Sigmoid colon (tissue), 7 donors: ENCODE measurements at places on chromosomes 1 and 21. TPM values are rescaled to one million over a fixed set of nuclear protein-coding genes. Genes with fewer than 3 reads are reported as not detected.

ZDHHC18 gene
- total RNA-seq: 13.6 TPM

SPRR4 gene
- total RNA-seq: not detected

DRAXIN gene
- 0.36 TPM for total RNA-seq

C1orf53 gene
- 1.2 TPM for total RNA-seq

GRCh38 chr1:201734786-201735185 is 94.2 kb upstream of the IPO9 start:
- H3K27me3 ChIP-seq: no peaks in the 10 kb centered on the region
- no peak overlapping the region for H3K4me3 ChIP-seq
- H3K4me1 ChIP-seq: peaks cover 74% of the 10 kb centered on the region
- no peaks in the 10 kb centered on the region for H3K36me3 ChIP-seq
- DNase-seq: no peak

GRCh38 chr1:168963601-168964000 is 142.9 kb upstream of the ATP1B1 start:
- no peaks in the 10 kb centered on the region for H3K4me1 ChIP-seq
- no peaks in the 10 kb centered on the region for H3K36me3 ChIP-seq
- no peak for DNase-seq
- no peaks in the 10 kb centered on the region for H3K27me3 ChIP-seq
- H3K4me3 ChIP-seq: no peak overlapping the region

DNA sequence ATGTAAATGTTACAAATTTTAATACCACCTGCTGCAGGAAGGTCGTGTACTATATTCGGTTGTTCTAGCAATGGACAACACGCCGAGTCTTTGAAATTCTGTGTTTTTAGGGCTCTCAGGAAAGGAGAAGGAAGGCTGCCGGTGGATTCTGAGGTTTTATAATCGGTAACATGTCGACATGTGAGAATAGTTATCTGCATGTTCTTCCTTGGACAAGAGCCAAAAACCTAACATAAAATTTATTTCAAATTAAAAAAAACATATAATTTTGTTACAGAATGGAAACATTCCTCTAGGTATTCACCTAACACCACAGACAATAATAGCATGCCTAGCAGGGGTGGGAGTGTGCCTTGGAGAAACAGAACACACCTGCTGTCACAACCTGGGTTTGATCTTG is 4.8 kb downstream of the PSMG1 start:
- H3K36me3 ChIP-seq: no peaks in the 10 kb centered on the region
- no peaks in the 10 kb centered on the region for H3K27me3 ChIP-seq
- H3K4me1 ChIP-seq: peaks cover 7% of the 10 kb centered on the region
- no peak for DNase-seq
- H3K4me3 ChIP-seq: no peak overlapping the region

DNA sequence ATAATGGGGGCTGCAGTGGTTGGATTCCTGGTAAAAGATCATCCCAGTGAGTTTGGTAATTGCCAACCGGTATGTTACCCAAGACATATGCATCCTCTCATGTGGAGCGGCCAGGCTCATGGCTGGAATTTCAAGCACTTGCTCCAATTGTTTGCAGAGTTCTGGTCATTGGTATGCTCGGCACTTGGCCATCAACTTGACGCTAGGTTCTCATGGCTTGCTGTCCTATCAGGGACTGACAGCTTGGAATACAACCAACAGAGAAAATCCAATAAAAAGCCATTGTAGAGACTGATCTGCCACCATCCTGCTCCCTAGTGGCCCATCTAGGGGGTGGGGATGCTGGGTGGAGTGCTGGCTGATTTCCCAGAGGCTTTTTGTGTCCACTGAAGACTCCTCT is 120.9 kb downstream of the EDEM3 start:
- DNase-seq: no peak
- H3K27me3 ChIP-seq: no peaks in the 10 kb centered on the region
- H3K36me3 ChIP-seq: no peaks in the 10 kb centered on the region

GRCh38 chr1:84259989-84260388 is 41.5 kb upstream of the SAMD13 start:
- H3K4me1 ChIP-seq: no peaks in the 10 kb centered on the region
- no peak overlapping the region for H3K4me3 ChIP-seq
- no peak for DNase-seq
- H3K27ac ChIP-seq: no peak overlapping the region
- no peaks in the 10 kb centered on the region for H3K27me3 ChIP-seq

GRCh38 chr1:181661569-181661968 is 178.3 kb downstream of the CACNA1E start:
- H3K4me1 ChIP-seq: no peaks in the 10 kb centered on the region
- H3K36me3 ChIP-seq: no peaks in the 10 kb centered on the region
- H3K4me3 ChIP-seq: no peak overlapping the region
- no peak overlapping the region for H3K27ac ChIP-seq

DNA sequence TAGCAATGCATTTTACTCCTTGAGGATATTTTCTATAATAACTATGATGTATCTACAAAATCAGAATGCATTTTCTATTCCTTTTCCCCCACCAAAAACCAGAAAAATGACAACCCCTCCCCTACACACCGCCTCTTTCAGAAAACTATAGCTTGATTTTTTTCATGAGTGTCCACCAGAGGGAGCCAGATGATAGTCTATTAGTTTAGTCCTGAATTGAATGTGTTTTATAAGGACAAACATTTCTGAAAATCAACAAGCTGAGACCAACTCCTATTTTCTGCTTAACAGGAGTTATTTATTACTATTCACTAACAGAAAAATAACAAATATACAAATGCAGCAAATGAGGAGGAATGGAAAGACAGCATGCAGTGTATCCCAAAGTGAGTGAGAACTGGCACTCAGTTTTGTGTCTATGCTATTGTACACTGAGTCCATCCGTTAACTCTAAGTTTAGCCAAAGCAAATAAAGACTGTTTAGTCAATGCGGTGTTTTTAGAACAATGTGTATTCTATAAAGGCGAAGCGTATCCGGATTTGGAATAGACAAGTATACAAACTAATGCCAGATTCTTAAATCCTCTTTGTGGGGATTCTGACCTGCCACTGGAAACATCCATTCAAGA is 182.6 kb downstream of the VAV3 start:
- no peaks in the 10 kb centered on the region for H3K36me3 ChIP-seq
- H3K27ac ChIP-seq: no peak overlapping the region
- no peak overlapping the region for H3K4me3 ChIP-seq
- H3K27me3 ChIP-seq: no peaks in the 10 kb centered on the region
- no peak for DNase-seq

GRCh38 chr1:23224739-23225648 is 7.7 kb upstream of the HTR1D start:
- DNase-seq: no peak
- H3K27ac ChIP-seq: no peak overlapping the region
- H3K27me3 ChIP-seq: no peaks in the 10 kb centered on the region
- H3K36me3 ChIP-seq: no peaks in the 10 kb centered on the region
- H3K4me3 ChIP-seq: no peak overlapping the region
